ENCODE measurements at places on chromosomes 2 and 18. TPM values are rescaled to one million over a fixed set of nuclear protein-coding genes. Genes with fewer than 3 reads are reported as not detected.

The CTAGE1 gene
- polyA plus RNA-seq = not detected

DNA sequence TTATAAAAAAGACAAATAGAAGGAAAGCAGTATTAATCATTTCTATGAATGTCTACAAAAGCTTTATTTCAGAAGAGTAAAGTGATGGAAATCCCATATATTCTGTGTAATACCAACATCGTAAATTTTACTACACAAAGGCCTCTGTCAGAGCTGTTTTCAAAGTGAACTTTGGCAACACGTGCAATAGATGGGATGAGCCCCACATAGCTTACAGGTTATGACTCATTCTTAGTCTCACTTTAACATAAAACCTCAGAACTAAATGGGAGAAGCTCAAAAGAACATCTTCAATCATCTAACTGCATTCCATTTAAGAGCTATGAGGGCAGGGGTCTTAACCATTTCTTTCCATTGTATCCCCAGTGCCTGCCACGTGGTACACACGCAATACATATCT, 11.5 kb downstream of the VPS4B start:
- no peak for DNase-seq

- DNase-seq = no peak
These were observed 15.8 kb downstream of the PTPN18 start for GRCh38 chr2:130371723-130372054.

The CAPN14 gene
- not detected for polyA plus RNA-seq

DNA sequence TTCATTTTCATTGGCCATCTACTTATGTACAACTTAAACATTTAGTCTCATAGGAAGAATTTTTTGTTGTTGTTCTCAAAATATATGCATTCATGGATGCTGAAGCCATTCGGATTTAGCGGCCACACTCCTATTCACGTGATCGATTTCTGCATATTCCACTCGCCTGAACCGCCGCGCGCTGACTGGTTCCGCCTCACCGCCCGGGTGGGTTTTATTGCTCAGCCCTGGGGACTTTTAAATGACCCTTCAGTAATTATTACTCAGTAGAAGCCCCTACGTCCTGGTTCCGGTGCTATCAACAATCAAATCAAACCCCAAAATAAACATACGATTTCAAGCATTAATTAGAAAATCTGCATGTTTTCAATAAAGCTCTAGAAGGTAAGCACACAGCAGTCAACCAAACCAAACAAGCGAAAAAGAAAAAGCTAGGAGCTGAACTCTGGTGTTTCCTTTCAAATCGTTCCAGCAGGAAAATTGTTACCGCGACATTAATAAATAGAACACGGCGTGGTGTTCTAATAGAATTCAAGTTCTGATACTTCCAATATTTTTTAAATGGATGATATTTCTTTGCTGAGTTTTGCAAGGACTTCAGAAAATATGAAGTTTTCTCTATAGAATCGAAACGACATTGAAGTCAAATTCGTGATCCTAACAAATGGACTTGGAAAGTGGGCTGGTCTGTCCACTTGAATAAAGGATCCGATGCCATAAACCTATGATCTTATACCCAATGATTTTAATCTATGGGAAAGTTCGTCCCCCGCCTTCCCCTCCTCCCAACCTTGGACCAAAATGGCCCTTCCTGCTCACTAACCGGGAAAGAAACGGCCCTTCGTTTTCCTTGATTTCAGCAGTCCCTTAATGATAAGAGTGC, 9.3 kb downstream of the PAX3 start:
- DNase-seq = no peak

All from muscle of arm (tissue), 14 donors.